Fibroblast of gingiva (primary cell): ENCODE measurements at places on chromosomes 1 and 21.

DNA sequence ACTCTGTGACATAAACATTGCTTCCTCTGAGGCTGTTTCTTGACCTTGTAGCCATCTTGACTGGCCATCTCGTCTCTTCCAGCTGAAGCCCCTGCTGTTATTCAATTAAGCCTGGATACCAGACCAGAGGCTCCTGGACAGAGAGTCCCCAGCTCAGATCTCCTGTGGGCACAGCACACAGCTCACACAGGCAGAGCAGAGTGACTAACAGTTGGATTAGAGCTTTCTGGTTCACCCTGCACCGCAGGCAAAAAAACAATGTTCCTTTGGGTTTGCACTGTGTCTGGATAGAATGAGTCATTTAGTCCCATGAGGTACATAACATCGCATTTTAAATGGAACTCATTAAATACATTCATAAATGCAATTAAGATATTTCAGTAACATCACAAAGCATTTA is 33.4 kb upstream of the USH2A start:
- peak; percentile 60 for DNase-seq

DNA sequence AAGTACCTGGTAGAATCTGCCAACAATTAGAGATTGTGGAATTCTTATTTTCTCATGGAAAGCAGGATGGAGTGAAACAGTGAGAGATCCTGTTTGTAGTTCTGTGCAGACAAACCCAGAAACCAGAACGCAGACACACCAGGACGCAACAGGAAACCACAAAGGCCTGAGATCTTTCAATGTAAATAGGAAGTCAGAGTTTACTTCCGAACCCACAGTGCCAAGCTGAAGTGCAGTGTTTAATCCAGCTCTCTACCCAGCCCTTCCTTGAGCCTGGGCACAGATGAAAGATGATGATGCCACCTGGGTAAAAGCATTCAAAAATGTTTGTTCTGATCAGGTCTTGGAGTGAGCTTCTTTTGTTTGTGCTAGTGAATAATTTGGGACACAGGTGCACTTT is 244.2 kb upstream of the HOOK1 start:
- DNase-seq: no peak

GRCh38 chr1:150056407-150056806 is 11.2 kb upstream of the VPS45 start:
- DNase-seq: no peak

GRCh38 chr1:17802164-17802563 is 47.0 kb downstream of the ACTL8 start:
- DNase-seq: no peak

GRCh38 chr1:47443530-47444296 is 5.9 kb downstream of the FOXD2 start:
- DNase-seq: no peak

DNA sequence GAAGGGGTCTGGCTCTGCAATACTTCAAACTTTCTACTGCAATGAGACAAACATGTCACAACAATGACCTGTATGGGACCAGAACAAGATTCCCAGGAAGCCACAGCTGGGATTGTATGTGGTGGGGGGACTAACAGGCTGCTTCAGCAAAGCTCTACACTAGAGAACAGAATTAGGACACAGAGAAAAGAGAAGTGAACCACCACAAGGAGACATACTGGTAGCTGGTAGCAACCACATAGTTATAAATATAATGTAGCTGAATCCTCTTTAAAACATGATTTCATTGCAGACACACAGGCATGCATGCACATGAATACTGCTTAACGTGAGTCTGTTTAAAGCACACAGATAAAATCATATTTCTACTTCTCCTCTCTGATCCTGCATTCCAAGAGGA is 3.5 kb upstream of the ILDR2 start:
- DNase-seq: no peak

DNA sequence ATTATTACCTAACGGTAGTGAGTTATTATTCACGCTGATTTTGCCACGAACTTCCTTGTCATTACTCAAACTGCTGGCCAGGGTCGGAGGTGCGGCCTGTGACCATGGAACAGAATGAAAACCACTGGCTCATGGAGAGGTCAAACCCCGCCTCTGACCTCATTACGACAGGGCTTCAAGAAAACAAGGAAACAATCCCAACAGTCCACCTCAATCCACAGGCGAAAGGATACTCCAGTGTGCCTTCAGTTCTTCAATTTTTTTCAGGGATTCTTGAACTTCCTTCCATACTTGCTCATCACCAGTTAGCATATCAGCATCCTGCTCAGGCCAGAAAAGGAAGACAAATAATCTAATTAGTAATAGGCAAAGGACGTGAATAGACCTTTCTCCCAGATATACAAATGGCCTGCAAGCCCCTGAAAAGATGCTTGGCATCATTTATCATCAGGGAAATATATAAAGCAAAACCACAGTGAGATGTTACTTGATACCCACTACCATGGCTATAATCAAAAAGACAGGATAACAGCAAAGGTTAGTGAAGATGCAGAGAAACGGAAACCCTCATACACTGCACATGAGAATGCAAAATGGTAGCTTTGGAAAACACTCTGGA is 643.4 kb downstream of the SMYD3 start:
- DNase-seq: no peak

GRCh38 chr1:107965110-107965991 is at the start of gene VAV3:
Gene VAV3 (minus strand): TSS chr1:107965180. CDS start chr1:107964869, 311 bp downstream.
- peak; percentile 54 for DNase-seq

GRCh38 chr21:34571994-34572393 is 42.9 kb downstream of the RCAN1 start:
- no peak for DNase-seq

DNA sequence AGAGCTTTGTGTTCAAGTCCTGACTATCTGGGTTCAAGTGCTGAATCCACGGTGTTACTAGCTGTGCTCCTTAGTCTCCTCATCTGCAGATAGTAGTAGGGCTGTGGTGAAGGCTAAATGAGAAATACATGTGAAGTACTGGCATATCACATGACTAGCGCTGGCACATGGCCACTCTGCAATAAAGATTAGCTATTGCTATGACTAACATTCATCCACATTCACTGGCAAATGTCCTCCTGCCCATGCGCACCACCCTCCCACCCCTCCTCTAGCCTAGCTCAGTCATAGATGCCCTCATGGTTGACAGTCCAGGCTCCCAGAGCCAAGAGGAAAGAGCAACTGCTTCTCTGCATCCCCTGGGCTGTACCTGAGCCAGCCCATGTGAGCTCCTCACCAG is 8.5 kb upstream of the COL8A2 start:
- peak; percentile 93 for DNase-seq

- no peak for DNase-seq
Measured at GRCh38 chr1:59291561-59291960, 5.3 kb upstream of the FGGY start.
